ENCODE measurements at places on chromosomes 11 and 22. TPM values are rescaled to one million over a fixed set of nuclear protein-coding genes. Genes with fewer than 3 reads are reported as not detected.

- H3K27ac ChIP-seq = no peak overlapping the region
- DNase-seq = no peak
- no peak overlapping the region for H3K4me3 ChIP-seq
- H3K4me1 ChIP-seq = peaks cover 13% of the 10 kb centered on the region
Measured at GRCh38 chr11:2168286-2169004, 3.2 kb downstream of the TH start.

CD6 gene
- not detected for total RNA-seq

DNA sequence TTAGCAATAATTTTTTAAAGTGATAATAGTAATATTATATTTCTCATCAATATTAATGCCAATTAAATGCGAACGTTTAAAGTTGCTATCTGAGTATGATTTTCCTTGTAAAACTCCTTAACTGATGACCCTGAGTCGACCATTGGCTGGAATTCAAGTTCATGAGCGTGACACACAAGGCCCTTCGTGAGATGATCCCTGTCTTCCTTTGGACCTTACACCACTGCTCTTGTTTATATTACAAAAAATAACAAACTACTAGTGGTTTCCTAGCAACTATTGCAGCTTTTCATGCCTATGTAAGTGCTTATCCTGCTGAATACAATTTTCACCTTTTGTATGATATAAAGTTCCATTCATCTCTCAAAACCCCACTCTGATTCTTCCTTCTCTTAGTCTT is 752.9 kb downstream of the CNTN5 start:
- H3K4me1 ChIP-seq = no peaks in the 10 kb centered on the region
- no peaks in the 10 kb centered on the region for H3K36me3 ChIP-seq
- no peak overlapping the region for H3K27ac ChIP-seq
- DNase-seq = peak; percentile 9

DNA sequence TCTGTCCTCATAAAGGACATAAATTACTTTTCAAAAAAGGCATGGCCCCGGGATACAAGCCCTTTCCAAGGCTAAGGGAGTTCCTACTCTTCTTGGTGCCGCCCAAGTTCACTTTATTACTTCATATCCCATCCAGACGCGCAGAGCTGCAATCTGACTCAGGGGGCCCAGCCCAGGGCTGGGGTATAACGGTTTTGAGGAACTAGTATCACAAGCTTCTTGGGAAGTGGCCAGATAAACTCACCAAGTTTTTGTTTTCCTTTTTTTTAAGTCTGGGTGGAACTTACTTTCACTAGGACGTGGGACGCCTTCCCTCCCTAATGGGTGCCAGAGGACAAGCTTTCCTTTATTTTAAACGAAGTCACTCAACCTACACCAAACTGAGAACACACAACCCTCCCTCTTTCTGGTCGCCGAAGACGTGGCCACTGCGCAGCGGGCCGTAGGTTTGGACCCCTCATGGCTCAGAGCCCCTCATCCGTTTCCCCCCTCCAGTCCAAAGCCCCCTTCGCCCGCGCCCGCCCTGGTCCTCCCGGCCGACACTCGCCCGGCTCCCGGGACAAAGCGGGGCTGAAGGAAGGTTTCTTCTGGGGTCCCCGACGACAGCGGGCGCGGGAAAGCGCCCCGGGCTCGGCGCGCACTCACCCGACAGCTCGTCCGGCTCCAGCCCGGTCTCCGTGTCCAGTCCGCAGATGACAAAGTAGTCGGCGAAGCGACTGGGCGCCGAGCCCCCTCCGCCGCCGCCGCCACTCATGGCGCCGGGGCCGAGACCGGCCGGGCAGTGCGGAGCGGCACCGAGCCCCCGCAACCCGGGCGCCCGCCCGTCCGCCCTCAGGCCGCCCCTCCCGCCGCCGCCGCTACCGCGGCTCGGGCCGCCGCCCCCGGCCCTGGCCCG is 587 bp downstream of the DENND5A start:
- no peaks in the 10 kb centered on the region for H3K27me3 ChIP-seq
- no peaks in the 10 kb centered on the region for H3K36me3 ChIP-seq
- DNase-seq = peak; percentile 89
- H3K4me3 ChIP-seq = peak overlapping the region; percentile 62
- H3K27ac ChIP-seq = peak overlapping the region; percentile 96

DLG2 gene
- total RNA-seq = 4.5 TPM

GRCh38 chr11:69877235-69877634 is 58.0 kb upstream of the FGF3 start:
- no peak overlapping the region for H3K4me3 ChIP-seq
- no peaks in the 10 kb centered on the region for H3K36me3 ChIP-seq
- no peak for DNase-seq
- H3K27me3 ChIP-seq = peaks cover 60% of the 10 kb centered on the region
- H3K4me1 ChIP-seq = no peaks in the 10 kb centered on the region

GRCh38 chr11:66082946-66083698 is 13.1 kb downstream of the PACS1 start:
- peak; percentile 80 for DNase-seq
- H3K27ac ChIP-seq = peak overlapping the region; percentile 24
- no peak overlapping the region for H3K4me3 ChIP-seq
- H3K27me3 ChIP-seq = no peaks in the 10 kb centered on the region
- peaks cover 74% of the 10 kb centered on the region for H3K4me1 ChIP-seq

DNA sequence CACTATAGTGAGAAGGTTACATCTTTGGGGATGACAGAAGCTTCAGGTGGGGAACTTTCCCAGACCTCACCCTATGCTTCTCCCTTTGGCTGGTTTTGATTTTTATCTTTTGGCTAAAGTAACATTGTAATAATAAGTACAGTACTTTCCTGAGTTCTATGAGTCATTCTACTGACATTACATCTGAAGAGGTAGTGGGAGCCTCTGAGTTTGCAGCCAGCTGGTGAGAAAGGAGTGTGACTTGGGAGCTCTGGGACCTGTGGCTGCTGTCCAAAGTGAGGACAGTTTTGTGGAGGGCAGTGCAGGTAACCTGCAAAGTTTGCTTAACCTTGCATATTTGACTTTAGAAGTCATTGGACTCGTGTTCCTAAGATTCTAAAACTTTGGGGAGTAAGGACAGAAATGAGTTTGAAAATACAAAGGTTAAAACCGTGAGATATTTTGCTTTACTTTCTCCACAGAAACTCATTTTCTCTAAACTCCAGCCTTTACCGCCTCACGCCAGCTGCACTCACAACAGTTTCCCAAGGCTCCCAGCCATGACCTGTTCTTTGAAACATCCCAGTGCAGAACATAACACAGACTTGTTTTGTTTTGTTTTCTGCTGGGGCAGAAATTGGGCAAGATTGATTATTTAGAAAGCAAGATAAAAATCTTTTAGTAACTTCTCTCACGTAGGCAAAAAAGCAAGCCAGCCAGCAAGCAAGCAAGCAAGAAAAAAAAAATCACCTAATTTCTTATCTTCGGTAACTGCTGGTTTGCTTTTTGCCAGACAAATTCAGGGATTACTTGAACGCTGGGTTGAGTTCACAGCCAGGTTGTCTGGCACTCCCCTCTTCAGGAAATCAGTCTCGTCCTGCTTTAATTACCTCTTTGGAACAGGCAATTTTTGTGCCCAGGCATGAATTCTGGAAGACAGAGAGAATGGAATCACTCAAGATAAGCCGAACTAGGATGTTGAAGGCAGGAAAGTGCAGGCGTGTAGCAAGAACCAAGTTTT is 478.3 kb upstream of the ISX start:
- no peaks in the 10 kb centered on the region for H3K4me1 ChIP-seq
- H3K36me3 ChIP-seq = no peaks in the 10 kb centered on the region
- DNase-seq = no peak
- H3K4me3 ChIP-seq = no peak overlapping the region
- H3K27ac ChIP-seq = no peak overlapping the region
- no peaks in the 10 kb centered on the region for H3K27me3 ChIP-seq

KRTAP5-7 gene
- total RNA-seq = 4.8 TPM

GRCh38 chr11:93663021-93663420 is 1.5 kb downstream of the CEP295 start:
- DNase-seq = no peak
- peaks cover 19% of the 10 kb centered on the region for H3K36me3 ChIP-seq
- no peak overlapping the region for H3K27ac ChIP-seq
- no peaks in the 10 kb centered on the region for H3K27me3 ChIP-seq
- peaks cover 6% of the 10 kb centered on the region for H3K4me1 ChIP-seq
- H3K4me3 ChIP-seq = no peak overlapping the region

GRCh38 chr11:2314136-2314524 is 12.3 kb downstream of the TSPAN32 start:
- H3K36me3 ChIP-seq = no peaks in the 10 kb centered on the region
- no peak for DNase-seq
- H3K27ac ChIP-seq = peak overlapping the region; percentile 81
- peaks cover 16% of the 10 kb centered on the region for H3K4me1 ChIP-seq
- no peaks in the 10 kb centered on the region for H3K27me3 ChIP-seq

DNA sequence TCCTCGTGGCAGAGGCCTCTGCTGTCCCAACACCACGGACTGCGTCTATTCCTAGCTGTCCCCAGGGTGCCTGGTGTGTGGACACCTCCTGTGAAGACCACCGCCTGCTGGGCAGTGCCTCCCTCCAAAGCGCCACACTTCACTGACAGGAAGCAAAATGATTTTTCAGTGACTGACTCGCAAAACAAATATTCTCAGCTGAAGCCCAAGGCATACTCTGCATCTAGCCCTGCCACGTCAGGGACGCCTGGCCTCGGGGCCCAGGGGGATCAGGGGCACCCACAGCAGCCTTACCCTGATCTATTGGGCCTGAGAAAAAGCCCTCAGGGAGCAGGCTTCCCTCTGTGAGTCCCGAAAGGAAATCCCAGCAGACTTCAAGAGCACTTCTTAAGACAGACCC is 2.2 kb downstream of the BRD1 start:
- H3K36me3 ChIP-seq = peaks cover 36% of the 10 kb centered on the region
- H3K27me3 ChIP-seq = no peaks in the 10 kb centered on the region
- H3K27ac ChIP-seq = no peak overlapping the region
- DNase-seq = no peak

GRCh38 chr11:90124371-90124770 is 10.1 kb upstream of the NAALAD2 start:
- H3K27ac ChIP-seq = no peak overlapping the region
- no peak for DNase-seq
- no peak overlapping the region for H3K4me3 ChIP-seq
- H3K4me1 ChIP-seq = no peaks in the 10 kb centered on the region
- no peaks in the 10 kb centered on the region for H3K36me3 ChIP-seq
- no peaks in the 10 kb centered on the region for H3K27me3 ChIP-seq

- no peak for DNase-seq
- no peak overlapping the region for H3K4me3 ChIP-seq
- H3K36me3 ChIP-seq = no peaks in the 10 kb centered on the region
- H3K4me1 ChIP-seq = no peaks in the 10 kb centered on the region
Measured at GRCh38 chr11:69832561-69833413, 13.6 kb upstream of the FGF3 start.

GRCh38 chr11:61505640-61506155 is 2.9 kb upstream of the LRRC10B start:
- H3K4me3 ChIP-seq = no peak overlapping the region
- H3K27ac ChIP-seq = no peak overlapping the region
- no peak for DNase-seq

GRCh38 chr11:116226731-116227130 is 546.1 kb downstream of the BUD13 start:
- H3K36me3 ChIP-seq = no peaks in the 10 kb centered on the region
- no peak overlapping the region for H3K27ac ChIP-seq
- H3K27me3 ChIP-seq = no peaks in the 10 kb centered on the region
- H3K4me3 ChIP-seq = no peak overlapping the region

GRCh38 chr11:102239911-102240310 is 77.4 kb upstream of the BIRC3 start:
- H3K4me3 ChIP-seq = no peak overlapping the region
- H3K27me3 ChIP-seq = no peaks in the 10 kb centered on the region
- no peaks in the 10 kb centered on the region for H3K36me3 ChIP-seq
- peaks cover 7% of the 10 kb centered on the region for H3K4me1 ChIP-seq
- no peak overlapping the region for H3K27ac ChIP-seq

DEUP1 gene
- not detected for total RNA-seq

ABCC8 gene
- 32.1 TPM for total RNA-seq

GRCh38 chr11:94472916-94473799 is 20.5 kb downstream of the MRE11 start:
- H3K4me3 ChIP-seq = no peak overlapping the region
- H3K27me3 ChIP-seq = no peaks in the 10 kb centered on the region
- no peaks in the 10 kb centered on the region for H3K4me1 ChIP-seq
- peak; percentile 27 for DNase-seq
- H3K27ac ChIP-seq = no peak overlapping the region

- H3K4me1 ChIP-seq = peaks cover 34% of the 10 kb centered on the region
- H3K36me3 ChIP-seq = peaks cover 6% of the 10 kb centered on the region
- peak overlapping the region; percentile 100 for H3K27ac ChIP-seq
Measured at GRCh38 chr11:68115285-68115684, 5.9 kb downstream of the CHKA start.

LRRC75B gene
- 31.7 TPM for total RNA-seq

DCHS1 gene
- total RNA-seq = 9.9 TPM

DNA sequence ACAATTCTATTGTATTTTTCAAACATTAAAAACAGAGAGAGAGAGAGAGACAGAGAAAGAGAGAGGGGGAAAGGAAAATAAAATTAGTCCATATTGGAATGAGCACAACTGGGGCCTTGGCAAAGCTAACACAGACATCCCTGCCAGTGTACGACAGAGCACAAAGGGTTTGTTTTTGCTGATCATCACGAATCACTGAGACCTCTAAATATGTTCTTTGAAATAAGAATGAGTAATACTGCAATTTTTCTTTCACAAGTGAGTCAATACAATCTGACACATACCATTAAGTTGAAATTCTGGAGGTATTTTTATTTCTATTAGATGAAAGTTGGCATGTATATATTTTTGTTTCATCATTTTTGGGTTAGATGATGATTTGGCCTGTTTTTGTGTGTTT is 27.0 kb upstream of the LRRC4C start:
- H3K4me1 ChIP-seq = no peaks in the 10 kb centered on the region
- H3K4me3 ChIP-seq = no peak overlapping the region
- no peaks in the 10 kb centered on the region for H3K27me3 ChIP-seq
- H3K36me3 ChIP-seq = no peaks in the 10 kb centered on the region
- no peak overlapping the region for H3K27ac ChIP-seq
- no peak for DNase-seq

GRCh38 chr22:29948385-29948769 is 65.4 kb downstream of the MTMR3 start:
- no peaks in the 10 kb centered on the region for H3K27me3 ChIP-seq
- no peak overlapping the region for H3K27ac ChIP-seq
- no peaks in the 10 kb centered on the region for H3K36me3 ChIP-seq
- no peak overlapping the region for H3K4me3 ChIP-seq
- no peak for DNase-seq

DNA sequence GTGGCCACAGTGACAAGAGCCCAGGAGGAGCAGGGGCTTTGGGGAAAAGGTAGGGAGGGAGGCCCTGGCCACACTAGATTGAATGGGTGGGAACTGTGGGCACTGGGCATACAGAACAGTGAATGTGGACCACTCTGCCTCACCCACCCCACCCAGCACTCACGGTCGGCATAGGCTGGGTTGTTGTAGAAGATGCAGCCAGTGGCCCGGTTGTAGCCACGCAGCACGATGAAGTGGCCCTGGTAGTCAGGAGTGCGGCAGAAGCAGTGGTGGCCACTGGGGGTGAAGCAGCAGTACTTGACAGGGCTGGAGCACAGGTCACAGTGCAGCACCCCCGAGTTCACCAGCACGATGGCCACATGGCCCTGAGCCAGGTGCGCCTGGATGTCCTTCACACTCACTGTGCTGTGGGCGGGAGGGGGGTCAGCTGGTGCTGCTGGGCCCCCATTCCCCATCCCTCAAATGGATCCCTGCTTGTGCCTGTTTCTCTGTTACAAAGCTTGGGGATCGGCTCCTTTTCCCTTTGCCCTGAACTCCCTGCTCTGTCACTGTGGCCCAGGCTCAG is 11.2 kb downstream of the GUCD1 start:
- no peak overlapping the region for H3K4me3 ChIP-seq
- peaks cover 97% of the 10 kb centered on the region for H3K36me3 ChIP-seq
- H3K4me1 ChIP-seq = peaks cover 52% of the 10 kb centered on the region
- peak overlapping the region; percentile 19 for H3K27ac ChIP-seq
- DNase-seq = no peak

All from stomach (tissue), 19 donors.